AG09319 (cell line): ENCODE measurements at places on chromosomes 12 and 14.
A peak's percentile ranks its signal among the peaks of the same experiment; 100 is the strongest.

DNA sequence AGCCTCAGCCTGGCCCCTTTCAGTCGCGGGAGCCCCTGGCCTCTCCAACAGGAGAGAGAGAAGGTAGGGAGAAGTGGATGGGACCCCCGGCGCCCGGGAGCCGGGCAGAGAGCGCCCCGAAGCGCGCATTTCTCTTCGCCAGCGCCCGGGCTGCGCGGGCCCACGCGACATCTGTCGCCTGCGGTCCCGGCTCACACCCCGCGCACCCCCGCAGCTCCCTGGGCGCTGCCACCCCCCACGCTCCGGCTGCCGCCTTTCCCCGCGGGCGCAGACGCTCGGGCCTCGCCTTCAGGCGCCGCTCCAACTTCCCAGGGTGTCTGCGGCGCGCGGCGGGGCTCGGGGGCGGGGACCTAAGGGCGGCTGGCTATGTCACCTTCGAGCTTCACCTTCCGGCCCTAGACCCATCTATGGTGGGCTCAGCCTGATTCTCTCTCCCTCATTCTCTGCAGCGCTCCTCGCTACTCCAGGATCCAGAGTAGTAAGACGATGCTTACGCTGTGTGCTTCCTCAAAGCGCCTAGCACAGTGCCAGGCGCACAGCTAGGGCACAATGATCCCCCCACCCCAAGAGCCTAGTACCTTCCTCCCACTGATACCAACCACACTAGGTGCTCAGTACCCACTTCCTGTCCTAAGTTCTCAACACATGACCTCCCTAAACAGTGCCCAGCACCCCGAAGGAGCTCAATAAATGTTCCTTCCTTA, 1.6 kb downstream of the HRK start:
- no peak for DNase-seq

GRCh38 chr12:128853600-128854197, 421 bp downstream of the GLT1D1 start:
- DNase-seq, result no peak

DNA sequence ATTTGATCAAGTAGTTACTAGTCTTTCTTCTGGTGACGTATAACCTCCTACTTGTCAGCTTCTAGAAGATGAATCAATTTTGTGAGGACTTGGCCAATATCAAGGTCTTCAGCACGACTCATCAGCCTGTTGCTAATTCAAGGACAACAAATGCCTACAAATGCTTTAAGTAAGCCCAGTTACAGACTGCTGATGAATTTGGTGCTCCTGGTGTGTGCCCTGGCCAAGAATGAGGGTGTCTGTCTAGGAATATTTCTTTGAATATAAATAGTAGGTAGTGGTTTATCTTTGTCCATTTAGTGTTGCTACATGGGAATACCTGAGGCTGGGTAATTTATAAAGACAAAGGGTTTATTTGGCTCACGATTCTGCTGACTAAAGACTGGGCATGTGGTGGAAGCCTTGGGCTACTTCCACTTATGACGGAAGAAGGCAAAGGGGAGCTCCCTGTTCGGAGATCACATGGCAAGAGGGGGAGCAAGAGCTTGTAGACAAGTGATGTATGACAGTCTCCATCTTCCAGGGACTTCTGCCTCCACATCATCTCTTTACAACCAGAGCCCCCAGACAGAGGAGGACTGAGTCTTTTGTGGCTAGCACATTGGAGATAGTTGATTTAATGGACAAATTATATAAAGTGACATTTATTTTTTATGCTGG, 180.2 kb downstream of the CRADD start:
- DNase-seq, result peak; percentile 34

GRCh38 chr14:21255385-21256101, 13.7 kb downstream of the HNRNPC start:
- no peak for DNase-seq

GRCh38 chr12:101877806-101878242, 444 bp downstream of the DRAM1 start:
- DNase-seq, result no peak

DNA sequence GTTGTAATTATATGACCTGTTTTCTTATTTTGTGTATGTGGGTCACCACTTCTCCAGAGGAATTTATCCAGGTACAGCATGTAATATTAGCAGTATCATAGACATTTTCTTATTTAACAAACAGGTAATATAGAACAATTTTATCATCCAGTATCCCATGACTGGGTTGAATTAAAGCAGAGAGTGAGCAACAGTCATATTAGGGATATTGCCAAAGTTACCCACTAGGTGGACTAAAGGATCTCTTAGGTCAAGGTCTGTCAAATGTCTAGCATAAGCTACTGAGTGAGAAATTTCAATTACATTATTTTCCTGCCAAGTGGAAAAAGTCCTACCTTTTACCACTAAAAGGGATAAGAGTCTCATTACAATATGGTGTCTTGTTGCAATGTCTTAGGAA, 62.1 kb upstream of the TRIM9 start:
- no peak for DNase-seq

GRCh38 chr12:38886064-38886463, 19.3 kb downstream of the CPNE8 start:
- no peak for DNase-seq

GRCh38 chr14:55722054-55722453, 142.0 kb downstream of the KTN1 start:
- no peak for DNase-seq

DNA sequence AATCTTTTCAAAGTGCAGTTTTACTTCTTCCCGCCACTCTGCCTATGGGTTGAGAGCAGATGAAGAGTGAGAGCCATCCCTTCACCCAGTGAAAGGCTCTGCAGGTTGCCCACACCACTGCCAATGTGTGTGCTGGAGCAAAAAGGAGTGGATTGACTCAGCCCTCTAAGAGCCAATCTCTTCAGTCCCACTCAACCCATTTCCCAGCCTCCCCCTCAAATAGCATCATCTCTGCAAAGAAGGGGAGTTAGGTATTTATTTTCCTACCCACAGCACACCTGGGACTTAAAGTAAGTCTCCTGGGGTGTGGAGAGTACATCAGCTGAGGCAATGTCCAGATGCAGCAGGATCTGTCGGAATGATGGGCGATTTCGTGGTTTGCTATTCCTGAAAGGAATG, 15.3 kb downstream of the MAP3K12 start:
- no peak for DNase-seq

DNA sequence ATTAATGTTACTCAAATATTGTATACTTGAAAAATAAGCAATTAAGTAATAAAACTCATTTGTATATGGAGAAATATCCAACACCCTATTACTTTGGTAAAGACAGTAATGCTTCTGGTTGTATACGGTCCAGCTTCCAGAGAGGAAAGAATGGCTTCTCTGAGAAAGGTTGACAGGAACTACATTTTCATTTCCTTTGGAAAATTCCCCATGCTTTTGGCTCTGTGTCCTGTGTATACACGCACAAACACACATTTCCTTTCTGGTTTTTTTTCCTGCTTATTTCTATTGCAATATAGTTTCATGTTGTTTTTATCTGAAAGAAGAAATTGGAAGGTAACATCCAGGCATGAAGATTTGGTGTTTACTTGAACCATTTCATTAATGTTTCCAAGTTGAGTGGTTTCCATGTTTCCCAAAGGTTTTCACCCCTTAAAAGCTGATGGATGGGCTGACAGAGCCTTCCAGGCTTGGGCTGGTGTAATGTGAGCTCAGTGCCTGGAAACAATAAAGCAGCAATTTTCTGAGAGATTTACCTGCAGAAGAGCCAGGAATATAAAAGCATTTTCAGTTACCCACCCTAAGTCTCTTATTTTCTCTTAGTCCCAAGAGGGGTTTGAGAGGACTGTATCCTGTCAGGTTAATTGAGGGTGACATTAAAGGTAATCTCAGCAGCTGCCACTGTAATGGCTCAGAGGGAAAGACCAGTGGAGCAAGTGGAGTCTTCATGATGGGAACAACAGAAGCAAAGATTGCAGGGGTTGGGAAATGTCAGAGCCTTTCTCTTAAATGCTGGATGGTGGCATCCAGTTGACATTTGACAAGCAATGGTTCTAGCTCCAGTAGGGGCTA, 33.4 kb upstream of the TMTC1 start:
- DNase-seq, result no peak

GRCh38 chr12:71662849-71663560, 643 bp downstream of the ZFC3H1 start:
- DNase-seq, result peak; percentile 18

DNA sequence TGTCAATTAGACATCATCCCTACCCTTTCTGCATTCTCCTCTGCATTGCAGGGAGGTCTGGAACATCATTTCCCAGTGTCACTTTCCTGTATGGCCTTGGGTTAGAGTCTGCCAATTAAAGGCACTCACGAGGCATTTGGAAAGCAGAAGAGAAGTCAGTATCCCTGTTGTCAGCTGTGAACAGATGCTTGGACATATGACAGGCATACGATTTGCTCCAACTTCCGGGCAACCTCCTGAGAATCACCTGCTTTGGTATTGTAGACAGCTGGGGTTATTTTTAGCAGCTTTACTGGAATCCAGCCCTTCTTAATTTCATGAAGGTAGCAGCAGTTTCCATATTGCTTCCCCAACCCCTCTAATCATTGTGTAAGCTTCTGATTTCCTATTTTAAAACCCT, 88.7 kb upstream of the DHRS4 start:
- no peak for DNase-seq

GRCh38 chr12:3713483-3713882, 39.4 kb downstream of the CRACR2A start:
- DNase-seq, result no peak

DNA sequence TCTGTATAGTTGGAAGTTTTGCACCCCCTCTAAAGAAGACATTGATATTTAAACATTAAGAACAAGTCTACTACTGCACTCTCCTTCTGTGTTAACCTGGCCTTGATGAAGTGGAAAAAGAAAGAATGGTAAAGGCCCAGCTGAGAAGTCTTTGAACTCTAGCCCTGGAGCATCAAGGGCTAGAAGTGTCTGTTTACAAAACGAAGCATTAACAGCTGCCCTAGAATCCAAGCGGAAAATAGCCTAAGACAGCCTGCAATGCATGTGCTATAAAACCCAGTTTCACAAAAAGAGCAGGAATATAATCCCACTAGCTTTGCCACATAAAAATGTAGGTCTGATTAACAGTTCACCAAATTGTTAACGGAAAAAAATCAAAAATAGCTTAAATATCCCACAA, 60.5 kb downstream of the NUMB start:
- no peak for DNase-seq

DNA sequence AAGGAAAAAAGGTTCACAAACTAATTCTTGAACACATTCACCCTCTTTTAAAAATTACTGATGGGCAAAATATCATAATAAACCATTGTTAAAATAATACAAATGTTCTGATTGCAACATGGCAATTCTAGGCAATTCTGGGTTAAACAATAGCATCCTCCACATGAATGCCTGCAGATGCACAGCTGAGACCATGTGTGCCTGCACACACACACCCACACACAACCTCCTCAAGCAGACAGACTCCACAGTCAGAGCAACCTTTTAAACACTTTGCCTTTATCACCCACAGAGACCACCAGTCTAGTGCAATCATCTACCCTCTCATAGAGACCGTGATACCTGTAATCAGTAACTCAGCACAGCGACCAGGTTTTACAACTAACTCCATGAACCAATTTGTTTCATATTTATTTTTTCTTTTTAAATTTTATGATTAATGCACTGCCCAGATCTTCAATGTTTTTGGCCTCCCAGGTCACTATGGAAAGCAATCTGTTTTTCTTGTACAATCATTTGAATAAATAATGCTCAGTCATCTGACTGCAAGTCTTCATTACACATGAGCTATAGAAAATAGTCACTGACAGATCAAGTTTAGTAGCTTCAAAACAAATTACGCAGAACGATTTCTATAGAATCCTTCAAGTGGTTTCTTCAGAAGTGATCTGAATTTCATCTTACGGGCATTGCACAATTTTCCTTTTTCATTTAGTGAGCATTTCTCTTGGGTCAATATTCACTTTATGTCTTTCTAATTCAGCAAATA, 105.8 kb downstream of the PRKD1 start:
- DNase-seq, result no peak

GRCh38 chr12:71158361-71158882, 623 bp upstream of the TSPAN8 start:
- no peak for DNase-seq

DNA sequence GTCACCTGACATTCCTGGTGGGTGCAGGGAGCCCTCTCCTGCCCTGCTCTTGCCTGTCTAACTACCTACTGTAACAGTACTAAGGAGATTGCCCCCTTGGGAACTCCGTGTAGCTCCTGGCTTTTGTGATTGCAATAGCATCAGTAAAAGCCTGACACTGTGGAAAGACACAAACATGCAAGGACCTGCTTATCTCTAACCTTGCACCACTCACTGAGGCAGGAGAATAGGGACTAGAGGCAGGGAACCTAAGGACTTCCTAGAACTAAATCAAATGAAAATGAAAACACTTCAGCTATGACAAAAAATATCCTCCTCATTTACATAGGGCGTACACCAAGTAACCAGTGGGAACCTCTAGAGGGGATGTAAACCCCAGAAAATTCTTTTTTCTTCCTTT, 28.5 kb downstream of the TUBA1A start:
- DNase-seq, result no peak

- no peak for DNase-seq
Observed at GRCh38 chr12:94185801-94186200, 37.4 kb downstream of the PLXNC1 start.

DNA sequence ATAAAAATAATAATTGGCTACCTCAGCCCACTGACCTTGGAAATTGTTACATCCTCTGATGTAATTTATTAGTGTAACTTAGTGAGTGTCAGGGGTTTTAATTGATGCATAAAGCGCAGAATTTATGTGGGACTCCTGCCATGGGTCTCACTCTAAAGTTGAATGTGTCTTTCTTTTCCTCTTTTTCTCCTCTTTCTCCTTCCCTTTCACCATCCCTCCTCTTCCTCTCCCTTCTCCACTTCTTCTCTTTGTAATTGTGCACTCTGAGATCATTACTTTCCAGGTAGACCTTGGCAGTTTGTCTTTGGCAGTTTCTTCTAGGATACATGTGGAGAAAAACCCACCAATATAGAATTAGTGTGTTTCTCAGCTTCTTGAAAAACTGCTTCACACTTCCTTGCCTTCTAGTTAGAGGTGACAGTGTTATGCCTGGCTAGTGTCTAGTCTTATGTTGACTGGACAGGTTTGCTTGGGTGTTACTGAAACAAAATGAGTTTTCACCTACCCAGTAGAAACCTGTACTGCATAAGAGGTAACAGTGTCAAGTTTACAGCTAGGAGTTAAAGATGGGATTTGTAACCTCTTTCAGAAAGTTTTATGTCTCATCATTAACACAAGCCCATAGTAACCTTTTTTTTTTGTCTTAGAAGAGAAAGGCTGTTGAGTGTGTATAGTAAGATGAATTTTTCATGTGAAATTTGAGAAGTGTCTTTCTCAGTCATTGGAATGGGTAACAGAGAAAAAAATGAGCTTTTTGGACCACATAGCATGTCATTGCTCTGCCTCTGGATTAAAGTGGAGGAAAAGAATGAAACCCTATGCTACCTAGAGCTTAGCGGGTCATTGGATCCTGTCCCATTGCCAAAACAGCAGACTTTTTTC, 18.6 kb downstream of the PELI2 start:
- no peak for DNase-seq

DNA sequence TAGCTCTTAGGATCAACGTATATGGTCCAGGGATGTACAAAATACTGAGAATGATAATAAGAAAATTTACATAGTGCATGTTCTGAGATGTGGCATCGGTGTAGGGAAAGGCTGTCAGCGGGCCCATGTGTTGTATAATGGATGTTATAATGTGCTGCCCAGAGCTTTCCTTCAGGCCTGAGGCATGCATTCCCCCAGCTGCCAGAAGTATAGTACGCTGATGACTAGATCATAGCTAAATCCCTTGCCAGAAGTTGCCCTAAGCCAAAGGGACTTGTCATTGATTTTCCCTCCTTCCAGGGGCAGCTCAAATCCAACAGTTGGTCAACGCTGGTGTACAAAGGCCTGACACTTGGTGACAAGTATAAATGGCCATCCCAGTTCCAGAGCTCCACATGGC, 6.5 kb upstream of the OR11G2 start:
- no peak for DNase-seq
